ENCODE measurements at places on chromosomes 1 and 21.

DNA sequence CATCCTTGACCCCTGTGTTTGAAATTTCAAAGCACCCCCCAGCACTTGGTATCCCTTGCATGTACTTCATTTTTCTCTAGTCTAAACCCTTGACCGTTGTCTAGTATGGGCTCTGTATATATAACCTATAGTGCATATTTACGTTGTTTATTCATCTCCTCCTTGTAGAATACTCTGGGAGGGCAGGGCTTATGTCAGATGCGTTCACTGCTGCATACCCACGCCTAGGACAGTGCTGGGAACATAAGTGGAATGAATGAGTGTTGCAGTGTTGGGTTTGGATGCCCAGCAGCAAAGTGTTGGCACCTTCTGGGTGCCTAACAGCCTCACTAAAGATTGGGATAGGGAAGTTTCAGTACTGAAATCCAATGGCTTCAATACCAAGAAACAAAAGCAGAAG lies 17.6 kb upstream of the BLACAT1 start:
- DNase-seq: no peak

DNA sequence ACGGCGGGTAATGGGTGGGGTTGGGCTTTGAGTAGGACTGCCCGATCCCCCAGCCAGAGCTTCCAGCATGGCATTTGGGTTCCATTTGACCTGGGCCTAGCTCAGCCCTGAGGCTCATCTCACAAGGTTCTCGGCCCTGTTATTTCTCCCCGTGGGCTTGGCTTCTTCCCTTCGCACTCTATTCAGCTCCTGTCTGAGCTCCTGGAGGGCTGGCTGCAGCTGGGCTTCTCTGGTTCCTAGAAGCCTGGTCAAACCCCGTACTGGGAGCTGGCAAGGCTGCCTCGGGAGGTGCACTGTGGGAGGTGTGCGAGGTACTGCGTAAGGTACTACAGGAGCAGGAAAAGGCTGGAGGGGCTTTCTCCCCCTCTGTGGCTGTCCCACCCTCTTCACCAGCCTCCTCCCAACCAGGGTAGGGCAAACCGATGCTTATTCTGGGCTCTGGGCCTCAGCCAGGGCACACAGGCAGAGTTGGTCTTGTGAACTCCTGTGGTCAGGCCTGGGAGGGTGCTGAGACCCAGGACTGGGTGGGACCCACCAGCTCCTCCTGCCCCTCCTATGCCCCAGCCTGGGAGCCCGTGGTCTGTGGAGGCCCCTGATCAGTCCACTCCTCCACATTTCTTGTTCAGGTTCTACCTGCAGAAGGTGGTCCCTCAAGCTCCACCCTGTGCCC lies 814 bp downstream of the A3GALT2 start:
- DNase-seq: no peak

DNA sequence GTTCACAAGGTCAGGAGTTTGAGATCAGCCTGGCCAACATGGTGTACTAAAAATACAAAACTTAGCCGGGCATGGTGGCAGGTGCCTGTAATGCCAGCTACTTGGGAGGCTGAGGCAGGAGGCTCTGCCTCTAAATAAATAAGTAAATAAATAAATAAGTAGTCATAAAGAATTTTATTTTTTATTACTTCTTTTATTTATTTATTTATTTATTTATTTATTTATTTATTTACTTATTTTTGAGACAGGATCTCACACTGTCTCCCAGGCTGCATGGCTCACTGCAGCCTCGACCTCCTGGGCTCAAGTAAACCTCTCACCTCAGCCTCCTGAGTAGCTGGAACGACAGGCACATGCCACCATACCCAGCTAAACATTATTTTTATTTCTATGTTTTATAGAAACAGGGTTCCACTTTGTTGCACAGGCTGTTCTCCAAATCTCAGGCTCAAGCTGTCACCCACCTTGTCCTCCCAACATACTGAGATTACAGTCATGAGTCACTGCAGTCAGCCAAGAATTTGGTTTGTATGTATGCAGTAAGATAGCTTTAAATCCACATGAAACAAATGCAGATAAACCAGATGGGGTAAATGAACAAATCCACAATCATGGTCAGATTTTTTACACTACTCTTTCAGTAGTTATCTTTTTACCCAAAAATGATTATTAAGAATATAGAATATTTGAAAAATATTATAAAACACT lies 523.3 kb upstream of the RGS18 start:
- DNase-seq: no peak

- peak; percentile 59 for DNase-seq
These were observed 164.7 kb upstream of the RGS18 start for GRCh38 chr1:191993549-191993948.

DNA sequence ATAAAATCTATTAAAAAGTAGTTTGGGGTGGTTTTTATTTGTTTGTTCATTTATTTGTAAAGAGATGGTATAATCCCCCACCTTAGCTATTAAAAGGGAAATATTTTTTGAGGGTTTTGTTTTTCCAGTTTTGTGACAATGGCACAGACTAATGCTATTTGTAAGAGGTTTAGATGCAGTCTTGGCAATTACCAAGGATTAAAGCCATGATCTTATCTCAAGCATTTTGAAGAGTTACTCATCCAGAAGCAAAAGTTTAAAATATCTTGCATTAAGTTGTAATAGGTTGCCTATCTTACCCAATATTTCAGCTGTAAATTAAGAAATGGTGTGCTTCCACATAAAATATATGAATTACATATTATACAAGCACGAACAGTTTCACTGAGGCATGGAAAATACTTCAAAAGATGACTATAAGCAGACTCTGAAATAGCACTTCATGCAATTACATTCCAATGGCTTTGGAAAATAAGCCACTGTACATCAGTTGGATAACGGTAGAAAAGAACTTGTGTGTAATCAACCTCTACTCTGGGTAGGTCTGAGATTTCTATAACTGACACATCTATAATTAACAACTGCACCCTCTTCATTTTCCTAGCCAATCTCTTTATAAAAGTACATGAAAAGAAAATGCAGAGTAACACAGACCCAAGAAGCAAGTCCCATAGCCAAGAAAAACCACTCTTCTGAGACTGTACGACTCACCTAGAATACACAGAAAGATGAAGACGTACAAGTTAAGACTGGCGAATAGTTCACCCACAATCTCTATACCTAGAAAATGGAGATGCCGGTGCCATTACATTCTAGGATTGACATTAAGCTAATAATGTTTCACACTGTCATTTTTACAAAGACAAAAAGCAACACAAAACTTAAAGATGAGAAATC lies 95.2 kb downstream of the PTPN14 start:
- DNase-seq: no peak

- no peak for DNase-seq
These were observed 23.9 kb upstream of the KCTD3 start for GRCh38 chr1:215543191-215543606.

GRCh38 chr1:201108614-201109013 lies 3.6 kb downstream of the CACNA1S start:
- DNase-seq: no peak

DNA sequence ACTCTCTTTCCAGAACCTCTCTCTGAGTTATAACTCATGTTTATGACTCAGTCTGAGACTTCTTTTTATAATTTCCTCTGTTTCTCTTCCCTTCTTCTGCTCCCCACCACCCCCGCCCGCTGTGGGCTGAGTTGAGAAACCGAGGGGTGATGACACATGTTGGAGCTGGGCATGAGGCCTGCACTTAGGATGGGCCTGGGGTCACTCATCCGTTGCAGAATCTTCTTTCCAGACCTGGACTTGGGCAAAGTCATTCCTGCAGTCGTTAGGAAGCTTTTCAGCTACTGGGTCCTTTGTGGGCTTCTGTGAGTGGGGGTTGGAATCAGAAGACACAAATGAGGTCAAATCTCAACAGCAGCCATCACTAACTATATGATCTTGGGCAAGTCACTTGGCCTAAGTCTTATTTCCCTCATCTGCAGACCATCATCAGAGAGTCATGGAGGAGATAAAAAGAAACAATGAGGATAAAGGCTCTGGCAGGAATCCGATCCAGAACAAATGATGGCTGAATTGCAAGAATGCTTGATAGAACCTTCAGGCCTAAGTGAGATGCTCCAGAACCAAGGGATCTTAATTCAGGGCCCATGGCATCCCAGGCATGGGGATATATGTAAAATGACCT lies 53.4 kb downstream of the RPS6KA1 start:
- no peak for DNase-seq

GRCh38 chr1:220325306-220325995 lies 53.2 kb upstream of the RAB3GAP2 start:
- DNase-seq: no peak

- DNase-seq: no peak
These were observed 44.2 kb upstream of the MARK1 start for GRCh38 chr1:220483700-220484099.

DNA sequence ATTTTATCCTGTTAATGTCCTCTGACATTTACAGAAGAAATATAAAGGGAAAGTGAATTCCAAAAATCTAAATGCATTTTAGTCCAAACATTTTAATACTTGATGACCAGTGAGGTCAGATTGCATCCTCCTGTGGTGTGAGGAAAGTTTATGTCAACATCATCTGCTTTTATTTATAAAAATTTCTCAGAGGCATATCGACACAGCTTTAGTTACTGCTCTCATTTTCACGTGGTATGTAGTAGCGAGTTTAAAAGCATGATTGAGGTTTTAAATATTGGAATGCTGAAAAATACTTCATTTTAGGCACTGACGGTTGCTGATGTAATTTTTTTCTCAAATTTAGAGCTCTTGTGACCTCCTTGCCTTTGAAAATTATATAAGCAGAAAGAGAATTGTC lies 234.8 kb downstream of the HMCN1 start:
- DNase-seq: no peak

DNA sequence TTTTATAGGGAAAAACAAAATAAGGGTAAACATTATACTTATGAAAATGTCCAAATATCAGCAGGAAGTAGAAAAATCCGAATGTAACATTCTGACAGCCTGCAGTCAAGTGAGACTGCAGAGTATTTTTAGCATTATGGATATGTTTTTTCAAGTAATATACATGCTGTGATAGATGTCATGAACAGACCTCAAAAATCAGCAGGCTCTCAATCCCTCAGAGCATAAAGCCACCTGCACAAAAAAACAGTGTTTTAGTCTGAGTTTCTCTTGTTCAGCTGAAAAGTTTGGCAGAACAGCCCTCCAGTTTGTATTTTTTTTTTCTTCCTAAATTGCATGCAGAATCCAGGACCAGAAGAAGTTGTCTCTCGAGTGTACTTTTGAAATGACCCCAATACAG lies 219.1 kb upstream of the FMN2 start:
- DNase-seq: no peak

DNA sequence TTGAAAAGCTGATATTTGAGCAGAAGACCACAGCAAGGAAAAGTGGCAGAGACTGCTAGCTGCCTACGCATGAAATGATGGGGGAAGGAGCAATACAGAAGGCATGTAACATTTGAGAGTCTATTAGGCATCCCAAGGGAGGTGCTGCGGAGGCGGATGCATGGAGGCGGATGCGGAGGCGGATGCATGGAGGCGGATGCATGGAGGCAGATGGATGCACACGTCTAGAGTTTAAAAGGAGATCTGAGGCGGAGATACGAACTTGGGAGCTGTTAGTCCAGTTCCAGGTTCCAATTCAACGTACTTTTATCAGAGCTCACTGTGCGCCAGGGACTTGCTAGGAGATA lies 744 bp upstream of the DDX20 start:
- DNase-seq: peak; percentile 60

GRCh38 chr1:234841710-234842231 lies 231.8 kb upstream of the IRF2BP2 start:
- no peak for DNase-seq
